ENCODE measurements at places on chromosomes 5 and 9. TPM values are rescaled to one million over a fixed set of nuclear protein-coding genes. Genes with fewer than 3 reads are reported as not detected.

Gene SLC45A2
- total RNA-seq: not detected

Gene TAF1L
- total RNA-seq: not detected

Gene SHROOM1
- 4.9 TPM for total RNA-seq

Gene GAPT
- 0.22 TPM for total RNA-seq

Gene CRHBP
- 0.63 TPM for total RNA-seq

Gene IL3
- total RNA-seq: not detected

Gene PSD2
- total RNA-seq: not detected

Gene SLC36A2
- total RNA-seq: 0.16 TPM

Gene CCL27
- 0.41 TPM for total RNA-seq

Gene PCDHA9
- total RNA-seq: not detected

DNA sequence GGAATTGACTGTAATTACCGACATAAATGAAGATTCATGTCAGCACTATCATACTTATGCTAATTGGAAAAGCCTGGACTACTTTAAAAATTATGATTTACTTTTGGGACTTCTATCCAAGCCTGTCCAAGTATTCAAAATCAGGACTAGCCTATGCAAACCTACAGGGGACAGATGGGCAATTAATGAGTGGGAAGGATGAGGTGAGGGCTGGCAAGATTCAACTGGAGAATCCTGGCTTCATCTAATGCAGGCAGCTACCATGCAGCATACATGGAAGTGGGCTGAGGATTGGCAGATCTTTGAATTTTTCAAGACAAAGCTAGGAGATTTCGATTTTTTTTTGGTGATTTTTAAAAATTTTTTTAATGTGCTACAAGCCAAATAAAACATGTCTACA, 532.6 kb downstream of the CSNK1G3 start:
- DNase-seq: no peak

- peak; percentile 61 for DNase-seq
These were observed 243.9 kb upstream of the KLF4 start for GRCh38 chr9:107733523-107733894.

DNA sequence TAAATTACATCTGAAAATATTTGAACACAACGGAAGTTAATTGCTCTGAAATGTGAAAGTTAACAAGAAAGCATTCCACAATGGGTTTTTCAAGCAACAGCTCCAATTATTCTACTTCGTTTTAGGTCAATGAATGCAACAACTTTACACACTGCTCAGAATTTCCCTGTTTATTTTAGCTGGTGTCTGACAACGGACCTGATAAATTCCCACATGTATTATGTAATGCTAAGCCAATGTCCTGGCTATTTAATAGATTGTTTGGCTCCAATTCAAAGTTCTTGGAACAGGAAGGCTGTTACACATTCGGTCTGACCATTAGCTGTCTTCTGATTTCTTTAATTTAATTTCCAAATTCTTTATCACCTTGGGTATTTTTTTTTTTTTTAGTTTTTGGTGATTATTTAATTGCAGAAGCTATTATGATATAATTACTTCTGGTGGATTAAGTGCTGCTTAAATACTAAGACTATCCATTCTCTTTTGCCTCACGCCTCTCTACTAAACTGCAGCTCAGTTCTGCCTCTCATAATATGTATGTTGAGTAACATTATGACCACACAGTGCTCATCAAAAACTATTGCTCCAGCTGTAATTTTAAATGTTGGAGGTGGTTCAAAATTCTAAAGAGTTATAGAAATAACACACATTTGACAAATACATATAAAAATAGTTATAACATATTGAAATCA, 57.9 kb downstream of the MEF2C start:
- DNase-seq: no peak

DNA sequence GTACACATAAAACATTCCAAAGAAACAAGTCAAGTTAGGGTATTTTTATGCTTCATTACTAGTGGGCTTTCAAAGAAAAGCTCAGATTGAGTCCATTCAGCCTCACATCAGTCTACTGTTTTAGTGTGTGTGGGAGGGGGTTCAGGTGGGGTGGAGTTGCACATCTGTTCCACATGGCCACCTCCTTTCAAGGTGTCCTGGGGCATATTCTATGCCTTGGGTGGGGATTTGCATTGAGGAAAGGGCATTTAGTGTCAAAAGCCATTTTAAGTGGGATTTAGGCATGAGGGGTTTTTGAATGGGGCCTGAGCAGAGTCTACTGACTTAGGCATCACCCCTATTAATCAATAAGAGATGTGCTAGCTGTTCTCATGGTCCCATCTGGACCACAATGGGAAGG, 983.1 kb downstream of the TLE4 start:
- DNase-seq: no peak

- no peak for DNase-seq
These were observed 106.5 kb downstream of the NFIB start for GRCh38 chr9:14207352-14207995.

DNA sequence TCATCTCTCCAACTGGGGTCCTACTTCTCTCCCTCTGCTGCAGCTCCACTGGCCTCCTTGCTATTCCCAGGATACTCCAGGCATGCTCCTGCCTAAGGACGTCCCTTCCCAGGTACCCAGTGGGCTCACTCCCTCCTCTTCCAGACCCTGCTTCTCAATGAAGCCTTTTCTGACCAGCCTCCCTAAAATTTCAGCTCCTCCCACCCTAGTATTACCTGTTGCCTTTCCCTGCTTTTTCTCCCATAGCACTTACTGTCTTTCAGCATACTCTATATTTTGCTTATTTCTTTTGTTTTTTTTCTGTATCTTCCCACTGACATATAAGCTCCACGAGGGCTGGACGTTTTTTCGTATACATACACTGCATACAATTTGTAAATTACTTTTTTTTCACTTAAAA, 26.1 kb upstream of the FSTL4 start:
- DNase-seq: no peak

DNA sequence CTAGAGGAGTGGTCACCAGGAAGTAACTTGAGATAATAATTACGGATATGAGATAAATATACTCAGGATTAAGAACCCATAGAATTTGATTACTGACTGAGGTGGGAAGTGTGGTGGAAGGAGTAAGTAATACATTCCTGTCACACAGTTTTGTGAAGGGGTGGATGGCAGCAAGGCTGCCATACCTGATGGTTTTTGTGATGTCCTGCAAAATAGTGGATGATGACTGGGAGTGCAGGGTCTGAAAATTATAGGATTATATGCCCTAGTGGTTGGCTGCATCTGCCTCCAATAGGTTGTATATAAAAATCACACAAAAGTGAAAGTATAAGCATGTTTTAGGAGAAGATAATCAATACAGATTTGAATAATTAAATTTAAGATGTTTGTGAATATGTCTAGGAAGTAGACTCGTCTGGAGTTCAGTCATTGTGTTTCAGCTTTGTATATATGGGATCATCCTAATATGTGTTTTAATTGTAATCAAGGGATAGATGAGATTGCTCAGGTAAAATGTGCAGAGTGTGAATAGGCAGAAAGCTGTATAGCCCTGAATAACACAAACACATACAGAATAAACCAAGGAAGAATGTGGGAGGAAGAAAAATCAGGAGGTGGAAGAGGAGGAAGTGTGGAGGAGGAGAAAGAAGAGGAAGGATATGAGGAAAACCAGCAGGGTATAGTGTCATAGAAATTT, 5.5 kb downstream of the SELENOP start:
- DNase-seq: no peak

GRCh38 chr9:90033028-90033650, 428.3 kb downstream of the GADD45G start:
- no peak for DNase-seq

- DNase-seq: no peak
These were observed 594.1 kb upstream of the BRINP1 start for GRCh38 chr9:119963258-119963797.

DNA sequence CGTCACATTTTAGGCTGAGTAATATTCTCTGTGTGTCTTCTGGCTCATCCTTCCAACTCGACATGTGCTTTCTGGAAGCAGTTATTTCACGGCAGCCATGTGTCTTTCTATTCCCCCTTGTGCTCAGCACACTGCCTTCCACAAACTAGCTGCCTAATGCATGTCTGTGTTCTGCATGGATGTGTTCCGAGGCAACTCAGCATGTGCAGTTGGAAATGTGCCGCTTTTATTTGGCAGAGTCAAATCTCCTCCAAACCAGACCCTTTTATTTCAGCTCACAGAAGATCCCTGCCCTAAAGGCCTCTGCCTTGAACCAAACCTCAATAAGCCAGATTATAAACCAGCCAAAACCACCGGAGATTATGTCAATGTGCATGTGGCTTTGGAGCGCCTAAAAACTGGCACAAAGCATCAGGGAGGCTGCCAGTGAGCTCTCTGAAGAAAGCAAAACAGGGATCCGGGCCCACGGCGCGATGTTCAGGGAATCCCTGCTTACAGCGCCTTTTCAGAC, 360.2 kb downstream of the DEPDC1B start:
- peak; percentile 15 for DNase-seq

DNA sequence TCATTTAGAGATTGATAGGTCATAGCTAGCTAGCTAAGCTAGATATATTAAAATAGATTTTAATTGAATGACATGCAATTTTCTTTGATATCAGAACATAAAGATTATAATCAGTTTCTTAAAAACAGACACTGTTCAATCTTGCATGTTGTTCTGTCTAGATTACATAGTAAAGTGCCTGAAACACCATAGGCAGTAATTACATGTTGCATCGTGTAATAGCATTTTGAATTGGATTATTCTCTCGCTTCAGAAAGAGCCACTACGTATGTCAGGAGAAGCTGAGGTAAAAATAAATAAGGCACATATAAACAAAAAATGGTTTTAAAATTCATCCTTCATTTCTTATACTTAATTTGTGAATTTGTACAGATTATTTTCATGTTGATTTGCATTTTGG, 148.0 kb upstream of the CDH12 start:
- no peak for DNase-seq

- no peak for DNase-seq
These were observed 55.9 kb downstream of the TMC1 start for GRCh38 chr9:72577212-72577753.

DNA sequence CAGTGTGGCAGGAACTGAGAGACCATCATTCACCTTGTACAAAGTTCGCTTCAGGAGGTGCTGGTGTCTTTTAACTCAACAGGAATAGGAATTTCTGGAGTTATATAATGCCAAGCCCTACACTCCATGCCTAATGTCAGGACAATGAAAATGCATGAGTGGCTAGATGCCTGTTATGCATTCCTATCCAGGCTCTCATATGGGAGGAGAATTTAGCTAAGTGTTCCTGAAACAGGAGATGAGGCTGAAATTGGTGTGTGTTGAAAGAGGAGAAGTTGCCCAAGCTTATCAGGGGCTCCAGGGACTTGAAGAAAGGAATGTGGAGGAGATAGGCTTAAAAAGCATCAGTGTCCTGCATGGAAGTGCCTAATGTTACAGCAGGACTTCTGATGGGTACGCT, 26.8 kb upstream of the PRUNE2 start:
- DNase-seq: no peak

DNA sequence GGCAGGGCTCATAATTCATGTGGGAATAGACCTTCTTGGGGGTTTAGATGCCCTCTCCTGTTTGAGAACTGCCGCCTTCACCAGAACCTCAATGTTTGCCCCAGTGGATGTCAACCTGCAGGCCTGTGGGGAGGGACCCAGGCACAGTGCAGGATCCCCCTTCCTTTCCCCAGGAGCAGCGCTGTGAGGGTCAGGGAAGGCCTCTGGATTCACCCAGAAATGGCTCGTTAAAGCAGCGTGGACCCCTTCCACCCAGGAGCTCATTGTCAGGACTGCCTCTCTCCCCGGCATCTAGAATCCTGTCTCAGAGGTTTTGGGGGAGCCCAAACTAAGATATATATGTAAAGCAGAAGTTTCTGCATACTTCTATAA, 188.3 kb downstream of the GADD45G start:
- no peak for DNase-seq

GRCh38 chr9:1200847-1201251, 150.7 kb downstream of the DMRT2 start:
- DNase-seq: peak; percentile 46

- no peak for DNase-seq
These were observed 902 bp downstream of the TMED9 start for GRCh38 chr5:177592905-177593304.

DNA sequence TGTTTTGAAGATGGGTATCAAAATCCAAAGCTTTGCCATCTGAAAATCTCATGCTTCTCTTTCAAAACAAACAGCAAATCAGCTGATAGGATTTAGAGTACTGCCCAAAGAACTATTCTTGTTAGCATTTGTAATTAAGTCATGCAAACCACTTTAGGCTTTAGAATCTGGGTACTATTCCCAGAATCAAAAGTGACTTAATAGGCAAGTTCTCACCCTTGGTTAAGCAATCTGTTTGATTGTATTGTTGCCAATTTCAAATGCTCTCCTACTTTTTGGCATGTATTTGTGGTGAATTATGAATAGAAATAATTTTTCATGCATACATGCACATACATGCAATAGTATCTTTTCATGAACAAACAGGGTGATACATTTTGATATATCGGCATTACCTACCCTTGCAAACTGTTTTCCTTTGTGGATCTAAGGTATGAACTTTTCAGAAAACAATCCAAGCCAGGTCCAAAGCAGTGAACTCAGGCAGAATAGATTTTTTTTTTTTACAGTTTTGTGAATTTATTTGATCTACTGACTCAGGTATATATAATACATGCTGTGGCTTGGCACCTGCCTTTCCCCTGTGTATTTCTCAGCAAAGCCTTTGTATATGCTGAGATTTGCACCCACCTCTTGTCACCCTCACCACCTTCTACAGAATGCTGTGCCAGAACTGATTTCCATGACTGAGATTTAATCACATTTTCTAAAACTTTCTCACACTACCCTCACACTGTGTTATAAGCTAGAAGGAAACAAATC, 9.0 kb downstream of the IL33 start:
- DNase-seq: no peak

DNA sequence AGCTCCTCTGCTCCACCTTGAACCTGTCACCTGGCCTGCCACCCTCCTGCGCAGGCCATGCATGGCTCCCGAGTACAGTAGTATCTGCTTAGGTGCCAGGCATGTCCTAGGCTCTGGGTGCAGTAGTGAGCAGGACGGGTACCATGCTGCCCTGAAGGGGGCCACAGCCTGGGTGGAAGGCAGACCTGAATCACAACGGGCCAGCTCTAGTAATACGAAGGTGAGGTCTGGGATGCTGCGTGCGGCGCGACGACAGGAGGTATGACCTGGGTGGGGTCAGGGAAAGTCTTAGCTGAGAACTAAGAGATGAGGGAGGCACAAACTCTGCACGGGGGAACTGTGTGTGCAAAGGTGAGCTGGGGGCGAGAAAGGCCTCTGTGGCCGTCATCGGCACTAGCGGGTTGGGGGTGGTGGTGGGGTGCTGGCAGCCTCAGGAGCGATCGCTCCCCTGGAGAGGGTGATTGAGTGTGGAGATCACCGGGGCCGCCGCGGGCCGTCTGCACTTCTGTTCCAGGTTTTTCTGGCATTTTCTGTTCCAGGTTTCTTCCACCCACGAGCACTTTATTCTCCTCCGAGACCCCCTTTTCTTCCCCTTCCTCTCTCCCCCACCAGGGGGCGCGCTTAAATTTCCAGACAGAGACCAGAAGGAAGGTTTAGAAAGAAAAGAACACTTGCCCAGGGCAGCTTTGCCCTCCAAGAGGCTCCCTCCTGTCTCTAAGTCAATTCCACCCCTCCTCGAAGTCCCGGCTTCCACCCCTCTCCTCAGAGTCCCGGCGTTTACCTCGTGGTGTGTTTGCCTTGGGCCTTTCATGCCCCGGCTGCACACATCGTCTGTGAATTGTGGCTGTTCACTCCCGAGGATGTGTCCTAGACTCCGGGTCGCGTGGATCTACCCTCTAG, 15.1 kb downstream of the PDLIM4 start:
- DNase-seq: peak; percentile 52
